DMS153 (cell line): ENCODE measurements at places on chromosomes 12 and 14.

GRCh38 chr12:73414926-73415325, 1122.7 kb upstream of the ATXN7L3B start:
- no peak for DNase-seq

- no peak for DNase-seq
These were observed 44.9 kb downstream of the ATP2B1 start for GRCh38 chr12:89663577-89664357.

DNA sequence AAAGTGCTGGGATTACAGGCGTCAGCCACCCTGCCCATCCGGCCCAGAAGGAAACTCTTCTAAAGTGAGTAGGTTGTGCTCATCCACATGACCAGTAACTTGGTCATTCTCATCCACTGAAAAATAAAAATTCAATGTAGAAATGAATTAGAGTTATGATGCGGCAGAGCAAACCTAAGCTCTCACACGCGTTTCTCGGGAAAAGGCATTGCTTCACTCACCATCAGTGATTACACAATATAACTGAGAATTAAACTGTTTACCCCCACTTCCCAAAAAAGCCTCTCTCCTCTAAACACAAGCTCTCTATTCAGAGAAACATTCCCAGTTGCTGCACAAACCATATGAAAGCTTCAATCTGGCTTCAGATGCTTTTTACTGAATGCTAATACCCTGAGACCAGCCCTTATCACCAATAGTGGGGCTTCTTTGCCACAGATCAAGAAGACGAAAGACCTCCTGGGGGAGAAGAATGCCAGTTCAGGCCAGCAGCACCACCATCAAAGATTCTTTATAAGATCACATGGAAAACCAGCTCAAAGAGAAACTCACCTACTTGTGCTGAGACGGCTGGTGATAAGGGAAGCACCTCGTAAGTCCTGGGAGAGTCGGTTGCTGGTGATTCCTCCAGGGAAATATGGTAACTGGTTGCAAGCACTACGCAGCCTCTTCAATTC, 121.5 kb upstream of the SFSWAP start:
- DNase-seq: no peak

DNA sequence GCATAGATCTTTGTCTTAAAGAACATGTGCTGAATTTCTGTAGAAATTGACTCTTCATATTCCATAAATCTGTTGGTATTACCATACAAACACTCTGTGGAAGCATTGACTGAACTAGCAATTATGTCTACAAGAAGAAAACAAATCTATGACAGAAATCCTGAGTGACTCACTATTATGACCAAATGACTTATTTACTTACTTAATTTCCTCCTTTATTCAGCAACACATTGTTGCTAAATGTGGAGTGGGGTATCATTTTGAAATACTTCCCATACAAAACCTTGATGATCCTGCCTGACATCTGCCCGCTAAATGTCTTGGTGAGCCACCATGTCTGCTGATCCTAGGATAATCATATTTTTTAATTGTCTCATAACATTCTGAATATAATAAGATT, 99.1 kb upstream of the SLCO1C1 start:
- DNase-seq: no peak
